ENCODE measurements at places on chromosomes 3 and 15. TPM values are rescaled to one million over a fixed set of nuclear protein-coding genes. Genes with fewer than 3 reads are reported as not detected.

TMEM207 gene
- total RNA-seq = not detected

NR2E3 gene
- total RNA-seq = not detected

FBXL22 gene
- 0.44 TPM for total RNA-seq

OR5K2 gene
- total RNA-seq = not detected

CCDC54 gene
- not detected for total RNA-seq

DUOX1 gene
- total RNA-seq = 0.17 TPM

DZIP1L gene
- not detected for total RNA-seq

CCDC80 gene
- not detected for total RNA-seq

TMIE gene
- 1.5 TPM for total RNA-seq

SPINT1 gene
- 4.7 TPM for total RNA-seq

MOBP gene
- total RNA-seq = not detected

GOLGA6L6 gene
- not detected for total RNA-seq

BCHE gene
- not detected for total RNA-seq

GRCh38 chr3:26515351-26515750, 107.2 kb upstream of the LRRC3B start:
- no peak for DNase-seq
- H3K27me3 ChIP-seq = no peaks in the 10 kb centered on the region
- H3K36me3 ChIP-seq = no peaks in the 10 kb centered on the region
- no peak overlapping the region for H3K4me3 ChIP-seq
- H3K27ac ChIP-seq = no peak overlapping the region
- no peaks in the 10 kb centered on the region for H3K4me1 ChIP-seq

DNA sequence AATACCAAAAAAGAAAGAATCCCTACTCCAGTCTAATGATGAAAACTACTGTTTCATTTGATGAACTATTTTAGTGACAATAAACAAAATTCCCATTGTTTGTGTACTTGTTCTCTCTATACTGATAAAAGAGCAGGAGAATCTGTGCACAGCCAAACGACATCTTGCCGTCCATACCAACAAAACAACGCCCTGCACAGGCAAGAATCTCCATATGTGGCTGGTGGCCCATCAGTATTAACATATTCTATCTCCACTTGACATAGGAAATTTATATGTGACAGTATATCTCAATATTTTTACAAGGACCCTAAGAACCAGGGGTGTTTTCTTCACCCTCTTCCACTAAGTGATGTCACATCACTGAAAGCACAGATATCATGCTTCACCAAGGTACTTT, 279.5 kb downstream of the ULK4 start:
- H3K4me3 ChIP-seq = no peak overlapping the region
- no peak overlapping the region for H3K27ac ChIP-seq
- no peak for DNase-seq
- peaks cover 6% of the 10 kb centered on the region for H3K36me3 ChIP-seq

GRCh38 chr3:106065831-106066230, 197.0 kb upstream of the CBLB start:
- H3K27ac ChIP-seq = no peak overlapping the region
- no peak overlapping the region for H3K4me3 ChIP-seq
- H3K36me3 ChIP-seq = no peaks in the 10 kb centered on the region

- no peak for DNase-seq
- H3K27me3 ChIP-seq = peaks cover 32% of the 10 kb centered on the region
- H3K4me1 ChIP-seq = no peaks in the 10 kb centered on the region
Measured at GRCh38 chr3:50204804-50205412, at the start of gene SLC38A3. TSS of gene SLC38A3 (plus strand) at chr3:50205271. CDS start at chr3:50214200, 8,929 bp downstream.

- no peak for DNase-seq
- no peak overlapping the region for H3K4me3 ChIP-seq
- no peak overlapping the region for H3K27ac ChIP-seq
- H3K27me3 ChIP-seq = peaks cover 5% of the 10 kb centered on the region
Measured at GRCh38 chr15:92674347-92674746, 18.8 kb upstream of the FAM174B start.

GRCh38 chr15:32856753-32857152, 138.9 kb downstream of the GREM1 start:
- no peak overlapping the region for H3K4me3 ChIP-seq
- H3K36me3 ChIP-seq = no peaks in the 10 kb centered on the region
- no peaks in the 10 kb centered on the region for H3K4me1 ChIP-seq
- no peak for DNase-seq

DNA sequence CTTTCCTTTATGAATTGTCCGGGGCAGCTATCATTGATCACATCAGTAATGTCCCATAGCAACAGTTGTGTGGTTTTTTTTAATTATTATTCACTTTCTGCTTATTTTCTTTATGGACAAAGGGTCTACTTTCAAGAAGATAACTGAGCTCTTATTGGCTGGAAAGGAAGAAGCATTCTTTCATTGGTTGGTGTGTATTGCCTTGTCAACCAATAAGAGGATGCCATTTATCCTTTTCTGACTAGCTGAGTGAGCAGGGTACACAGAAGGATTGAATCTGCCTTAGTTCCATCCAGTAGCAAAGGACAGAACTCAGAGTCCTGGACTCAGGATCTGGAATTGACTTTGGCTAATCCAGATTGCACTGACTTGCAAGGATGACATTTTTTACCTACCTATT, 13.2 kb upstream of the AEN start:
- H3K27me3 ChIP-seq = peaks cover 70% of the 10 kb centered on the region
- H3K4me3 ChIP-seq = no peak overlapping the region
- peaks cover 1% of the 10 kb centered on the region for H3K36me3 ChIP-seq
- no peak for DNase-seq
- H3K27ac ChIP-seq = no peak overlapping the region
- peaks cover 18% of the 10 kb centered on the region for H3K4me1 ChIP-seq

- no peak for DNase-seq
- H3K4me3 ChIP-seq = no peak overlapping the region
- H3K36me3 ChIP-seq = peaks cover 53% of the 10 kb centered on the region
- H3K27me3 ChIP-seq = no peaks in the 10 kb centered on the region
- no peak overlapping the region for H3K27ac ChIP-seq
- H3K4me1 ChIP-seq = peaks cover 13% of the 10 kb centered on the region
Measured at GRCh38 chr15:85733416-85733815, 61.3 kb downstream of the KLHL25 start.

DNA sequence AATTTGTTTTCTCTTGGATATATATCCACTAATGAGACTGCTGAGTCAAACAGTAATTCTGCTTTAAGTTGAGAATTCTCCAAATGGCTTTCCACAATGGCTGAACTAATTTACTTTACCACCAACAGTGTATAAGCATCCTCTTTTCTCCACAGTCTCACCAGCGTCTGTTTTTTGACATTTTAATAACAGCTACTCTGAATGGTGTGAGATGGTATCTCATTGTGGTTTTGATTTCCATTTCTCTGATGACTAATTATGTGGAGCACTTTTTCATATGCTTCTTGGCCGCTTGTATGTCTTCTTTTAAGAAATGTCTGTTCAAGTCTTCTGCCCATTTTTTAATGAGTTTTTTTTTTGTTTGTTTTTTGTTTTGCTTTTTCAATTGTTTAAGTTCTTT, 206.2 kb downstream of the CTNNB1 start:
- DNase-seq = no peak
- H3K27ac ChIP-seq = no peak overlapping the region
- H3K4me3 ChIP-seq = no peak overlapping the region
- H3K4me1 ChIP-seq = no peaks in the 10 kb centered on the region
- H3K36me3 ChIP-seq = peaks cover 2% of the 10 kb centered on the region

DNA sequence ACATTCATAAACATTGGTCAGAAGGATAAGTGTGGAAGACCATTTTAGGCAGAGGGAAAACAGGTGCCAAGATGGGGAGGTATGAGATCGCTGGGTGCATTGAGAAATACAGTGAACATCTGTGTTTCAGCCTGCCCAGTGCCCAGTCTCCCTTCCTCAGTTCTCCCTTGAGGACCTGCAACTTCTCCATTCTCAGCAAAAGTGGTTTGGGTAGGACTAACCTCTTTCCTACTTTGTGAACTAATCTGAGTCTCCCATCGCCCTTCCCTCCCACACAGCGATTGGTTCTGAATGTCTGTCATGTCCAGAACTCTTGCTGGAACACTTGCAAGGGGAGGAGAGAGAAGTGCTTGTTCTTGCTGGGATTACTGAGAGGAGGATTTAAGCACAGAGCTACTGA, 10.9 kb upstream of the CCNL1 start:
- H3K4me3 ChIP-seq = no peak overlapping the region
- H3K27me3 ChIP-seq = no peaks in the 10 kb centered on the region
- no peak overlapping the region for H3K27ac ChIP-seq
- DNase-seq = no peak
- H3K36me3 ChIP-seq = peaks cover 4% of the 10 kb centered on the region

- H3K36me3 ChIP-seq = no peaks in the 10 kb centered on the region
- H3K4me1 ChIP-seq = no peaks in the 10 kb centered on the region
- no peaks in the 10 kb centered on the region for H3K27me3 ChIP-seq
- no peak overlapping the region for H3K27ac ChIP-seq
- no peak overlapping the region for H3K4me3 ChIP-seq
Measured at GRCh38 chr3:118525077-118525476, 509.6 kb downstream of the IGSF11 start.

DNA sequence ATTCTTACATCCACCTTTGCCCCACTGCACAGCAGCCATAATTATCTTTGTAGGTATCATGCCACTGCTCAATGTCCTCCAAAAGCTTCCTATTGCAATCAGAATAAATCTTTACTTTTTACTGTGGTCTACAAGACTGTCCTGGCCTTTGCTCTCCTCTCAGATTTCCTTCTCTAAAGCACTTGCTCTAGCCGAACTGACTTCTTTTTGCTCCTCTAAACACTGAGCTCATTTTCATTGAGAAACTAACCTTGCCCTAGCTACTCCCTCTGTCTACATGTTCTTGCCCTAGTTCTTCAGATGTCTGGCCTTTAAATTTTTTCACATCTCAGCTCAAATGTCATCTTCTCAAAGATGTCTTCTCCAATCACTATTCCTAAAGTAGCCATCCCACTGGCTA, 342.8 kb downstream of the TBC1D5 start:
- DNase-seq = no peak
- peaks cover 10% of the 10 kb centered on the region for H3K36me3 ChIP-seq
- no peak overlapping the region for H3K27ac ChIP-seq
- H3K27me3 ChIP-seq = no peaks in the 10 kb centered on the region
- H3K4me3 ChIP-seq = no peak overlapping the region

- no peak for DNase-seq
- H3K27ac ChIP-seq = no peak overlapping the region
- no peaks in the 10 kb centered on the region for H3K4me1 ChIP-seq
Measured at GRCh38 chr3:127206611-127207516, 13.9 kb downstream of the PRR23E start.

DNA sequence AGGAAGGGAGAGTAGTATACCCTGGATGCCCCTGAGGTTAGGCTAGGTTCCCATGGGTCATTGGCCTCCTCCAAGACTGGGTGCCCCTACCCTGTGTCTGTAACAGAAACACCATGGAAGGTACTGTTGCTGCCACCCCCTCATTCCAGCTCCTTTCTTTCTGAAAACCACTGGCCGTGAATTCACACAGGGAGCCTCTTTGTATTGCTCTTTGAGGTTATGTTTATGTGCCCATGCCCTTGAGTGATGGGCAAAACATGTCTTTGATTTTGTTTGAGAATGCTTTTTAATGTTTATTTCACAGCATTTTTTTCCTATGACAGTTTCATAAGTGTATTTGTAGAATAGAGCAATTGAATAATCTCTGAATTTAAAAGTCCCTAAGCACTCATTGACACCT, 79.7 kb downstream of the RARB start:
- H3K4me1 ChIP-seq = no peaks in the 10 kb centered on the region
- peaks cover 6% of the 10 kb centered on the region for H3K27me3 ChIP-seq
- no peak overlapping the region for H3K27ac ChIP-seq

- H3K27ac ChIP-seq = no peak overlapping the region
- no peak overlapping the region for H3K4me3 ChIP-seq
- no peak for DNase-seq
- no peaks in the 10 kb centered on the region for H3K27me3 ChIP-seq
Measured at GRCh38 chr15:91435113-91435512, 335.1 kb downstream of the SV2B start.

DNA sequence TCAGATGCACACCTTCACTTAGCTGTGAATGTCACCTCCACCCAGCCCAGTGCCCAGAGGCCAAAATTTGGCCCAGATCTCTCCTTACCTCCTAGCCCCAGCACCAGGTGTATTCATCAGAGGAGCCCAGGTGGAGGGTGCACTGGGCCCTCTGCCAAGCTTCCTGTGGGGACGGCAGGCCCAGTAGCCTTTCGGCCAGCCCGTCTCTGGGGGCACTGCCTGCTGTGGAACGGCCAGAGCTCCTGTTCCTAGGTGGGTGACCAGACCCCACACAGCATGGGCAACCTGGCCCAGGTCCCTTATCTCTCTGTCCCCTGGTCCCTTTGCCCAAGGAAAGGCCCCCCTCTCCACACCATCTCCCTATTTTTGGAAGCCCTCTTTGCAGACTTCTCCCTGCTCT, 67.8 kb downstream of the AAGAB start:
- no peaks in the 10 kb centered on the region for H3K4me1 ChIP-seq
- no peak overlapping the region for H3K27ac ChIP-seq
- H3K36me3 ChIP-seq = peaks cover 10% of the 10 kb centered on the region
- H3K27me3 ChIP-seq = no peaks in the 10 kb centered on the region

Data from activated naive CD4-positive, alpha-beta T cell treated with anti-CD3 and anti-CD28 coated beads for 36 hours (primary cell).